ENCODE measurements at places on chromosomes 2 and 18.

DNA sequence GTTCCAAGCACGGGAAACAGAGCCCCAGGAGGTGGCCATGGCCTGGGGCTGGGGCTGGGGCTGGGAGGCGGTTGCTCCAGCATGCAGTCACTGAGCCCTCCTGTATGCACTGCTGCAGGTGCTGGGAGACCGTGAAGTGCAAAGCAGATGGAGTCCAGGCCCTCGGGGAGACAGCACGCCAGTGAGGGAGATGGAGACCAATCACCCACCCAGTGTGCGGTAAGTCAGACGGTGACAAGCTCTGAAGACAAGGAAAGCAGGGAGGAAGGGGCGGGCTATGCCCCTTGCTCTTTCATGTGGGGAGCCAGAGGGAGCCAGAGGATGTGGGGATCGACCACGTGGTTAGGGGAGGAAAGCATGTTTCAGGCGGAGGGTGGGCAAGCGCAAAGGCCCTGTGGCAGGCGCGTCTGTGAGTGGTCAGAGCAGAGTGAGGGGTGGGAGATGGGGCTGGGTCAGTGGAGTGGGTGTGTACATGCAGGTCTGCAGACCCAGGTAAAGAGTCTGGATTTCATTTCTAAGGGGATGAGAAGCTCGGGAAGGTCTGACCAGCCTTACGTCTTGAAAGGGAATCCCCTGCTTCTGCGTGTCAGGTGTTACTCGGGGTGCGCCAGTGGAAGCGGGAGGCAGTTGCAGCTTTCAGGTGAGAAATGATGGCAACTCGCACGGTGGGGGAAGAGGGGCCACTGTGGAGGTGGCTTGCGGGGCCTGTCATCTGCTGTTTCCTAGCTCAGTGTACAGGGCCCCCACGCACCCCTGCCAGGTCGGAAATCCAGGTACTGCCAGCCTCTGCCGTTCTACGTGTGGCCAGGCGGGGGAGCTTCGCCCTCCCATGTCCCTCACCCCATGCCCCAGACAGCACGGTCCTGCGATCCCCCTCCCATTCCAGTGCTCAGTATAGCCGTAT, 19.4 kb downstream of the RRM2 start:
- no peak for DNase-seq

DNA sequence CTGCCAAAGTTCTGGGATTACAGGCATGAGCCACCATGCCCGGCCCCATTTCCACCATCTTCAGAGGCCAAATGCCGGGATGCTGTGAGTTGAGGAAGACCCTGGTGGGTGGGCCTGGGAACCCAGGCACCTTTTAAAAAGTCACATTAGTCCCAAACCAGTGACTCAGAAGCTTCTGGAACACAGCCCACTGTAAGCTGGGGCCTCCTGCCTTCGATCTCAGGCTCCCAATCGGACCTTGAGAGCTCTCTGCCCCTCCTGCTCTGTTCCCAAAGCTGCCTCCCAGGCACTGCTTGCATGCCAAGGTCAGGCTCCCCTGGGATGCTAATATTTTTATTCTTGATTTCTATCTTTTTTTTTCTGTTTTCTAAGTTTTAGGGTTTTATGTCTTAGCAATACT, 4.2 kb downstream of the ADCY3 start:
- DNase-seq = no peak

DNA sequence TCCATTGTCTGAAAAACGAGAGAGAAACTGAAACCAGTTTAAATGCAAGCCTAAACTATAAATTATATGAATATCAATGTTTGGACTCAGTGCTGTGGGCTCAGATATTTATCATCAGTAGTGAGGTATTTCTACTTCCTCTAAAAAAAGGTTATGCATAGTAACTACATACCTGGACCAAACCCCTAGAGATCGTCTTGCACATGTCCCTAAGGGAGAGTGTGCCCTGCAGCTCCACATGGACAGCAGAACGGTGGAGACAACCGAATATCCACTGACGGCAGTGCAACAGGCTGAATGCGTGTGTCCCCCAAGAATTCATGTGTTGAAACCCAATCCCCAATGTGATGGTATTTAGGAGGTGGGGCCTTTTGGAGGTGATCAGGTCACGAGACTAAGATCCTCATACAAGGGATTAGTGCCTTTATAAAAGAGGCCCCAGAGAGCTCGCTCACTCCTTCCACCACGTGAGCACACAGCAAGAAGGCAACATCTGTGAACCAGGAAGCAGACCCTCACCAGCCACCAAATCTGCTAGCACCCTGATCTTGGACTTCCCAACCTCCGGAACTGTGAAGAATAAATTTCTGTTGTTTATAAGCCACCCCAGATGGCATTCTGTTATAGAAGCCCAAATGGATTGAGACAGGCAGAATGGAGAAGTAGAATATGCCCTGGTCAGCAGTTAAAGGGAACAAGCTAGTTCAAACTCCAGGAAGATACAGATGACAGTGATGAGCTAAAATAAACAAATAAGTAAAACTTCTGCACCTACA, 208.4 kb downstream of the ANAPC1 start:
- no peak for DNase-seq

GRCh38 chr2:70768590-70769085, 638 bp upstream of the ADD2 start:
- no peak for DNase-seq

- no peak for DNase-seq
Observed at GRCh38 chr2:9830685-9831410, 12.4 kb upstream of the TAF1B start.

GRCh38 chr2:109549016-109549590, 64.7 kb downstream of the SEPTIN10 start:
- no peak for DNase-seq

DNA sequence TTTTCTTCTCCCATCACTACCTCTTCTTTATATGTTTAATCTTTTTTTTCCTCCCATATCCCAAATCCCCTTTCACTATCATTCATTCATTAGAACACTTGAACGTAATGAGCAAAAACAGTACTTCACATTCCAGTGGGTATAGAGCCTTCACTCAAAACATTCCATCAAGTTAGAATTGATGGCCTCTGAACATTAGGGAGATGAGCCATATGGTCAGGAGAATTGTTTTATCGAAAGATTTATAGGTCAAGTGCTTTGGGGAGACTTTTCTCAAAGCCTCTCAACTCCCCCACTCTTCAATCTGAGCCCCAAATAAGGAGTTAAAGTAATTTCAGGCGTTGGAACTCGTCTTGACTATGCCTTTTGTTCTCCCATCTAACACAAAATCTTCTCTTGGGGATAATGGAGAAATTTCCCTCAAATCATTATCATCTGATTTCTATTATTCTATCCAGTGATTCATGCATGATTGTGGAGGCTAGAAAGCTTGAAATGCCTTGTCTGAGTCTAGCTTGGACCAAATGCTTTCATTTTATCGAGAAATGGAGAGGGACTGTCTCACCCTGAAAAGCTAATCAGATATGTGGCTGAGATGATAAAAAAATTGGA, 79.2 kb downstream of the KIAA2012 start:
- DNase-seq = no peak

DNA sequence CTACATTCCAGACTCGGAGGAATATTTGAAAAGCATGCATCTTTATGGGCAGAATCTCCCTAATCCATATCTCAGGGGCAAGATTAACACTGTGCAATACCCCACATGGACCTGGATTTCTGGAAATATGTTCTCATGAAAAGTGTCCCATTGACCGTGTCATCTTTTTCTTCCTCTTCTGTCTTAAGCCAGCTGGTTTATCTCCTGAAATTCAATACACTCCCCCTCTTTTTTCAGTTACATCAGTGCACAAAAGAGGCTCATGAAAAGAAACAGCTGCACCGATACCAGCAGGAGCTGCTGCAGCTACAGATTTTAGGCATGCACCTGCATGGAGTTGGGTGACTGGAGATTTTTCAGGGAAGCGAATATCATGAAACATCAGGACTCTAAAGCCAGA, 117.2 kb downstream of the SLC4A3 start:
- no peak for DNase-seq

- DNase-seq = no peak
Observed at GRCh38 chr2:127560931-127561280, 25.4 kb downstream of the MYO7B start.

DNA sequence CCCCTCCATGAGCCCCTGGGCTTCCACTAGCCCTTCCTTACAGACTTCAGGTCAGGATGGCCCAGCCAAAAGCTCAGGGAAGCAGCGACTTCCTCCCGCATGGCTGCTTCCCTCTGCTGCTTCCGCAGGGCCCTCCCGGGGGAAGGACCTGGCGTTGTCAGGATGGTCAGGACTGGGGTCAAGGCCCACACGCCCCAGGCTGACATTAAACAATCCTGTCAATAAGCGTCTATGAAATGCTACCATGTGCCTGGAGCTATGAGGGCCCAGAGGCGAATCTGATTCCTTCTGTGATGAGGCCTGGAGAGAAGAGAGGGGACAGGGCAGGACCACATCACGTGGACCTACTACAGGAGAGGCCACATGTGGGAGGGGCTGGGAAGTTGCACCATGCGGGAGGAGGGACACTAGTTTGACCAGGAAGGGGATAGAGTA, 17.3 kb downstream of the CYS1 start:
- no peak for DNase-seq

DNA sequence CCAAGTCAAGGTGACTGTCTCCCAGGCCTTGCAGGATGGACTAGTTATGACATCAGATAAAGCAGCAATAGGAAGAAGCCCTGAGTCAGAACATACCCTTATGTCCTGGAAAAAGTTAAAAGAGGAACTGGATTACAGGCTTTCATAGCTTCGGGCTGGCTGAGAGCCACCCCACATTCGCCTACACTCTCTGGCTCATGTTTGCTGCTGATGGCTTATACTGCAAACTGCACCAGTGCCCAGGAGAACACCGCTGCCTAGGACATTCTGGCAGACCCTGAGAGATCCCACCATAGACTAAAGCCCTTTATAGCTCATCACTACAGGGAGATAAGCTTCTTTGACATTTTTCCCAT, 20.3 kb downstream of the SLC8A1 start:
- no peak for DNase-seq

- no peak for DNase-seq
Observed at GRCh38 chr2:100297511-100297910, 24.8 kb downstream of the LONRF2 start.

- no peak for DNase-seq
Observed at GRCh38 chr2:16639431-16639830, 26.2 kb downstream of the CYRIA start.

- no peak for DNase-seq
Observed at GRCh38 chr2:172216477-172216876, 113.8 kb upstream of the DLX2 start.

DNA sequence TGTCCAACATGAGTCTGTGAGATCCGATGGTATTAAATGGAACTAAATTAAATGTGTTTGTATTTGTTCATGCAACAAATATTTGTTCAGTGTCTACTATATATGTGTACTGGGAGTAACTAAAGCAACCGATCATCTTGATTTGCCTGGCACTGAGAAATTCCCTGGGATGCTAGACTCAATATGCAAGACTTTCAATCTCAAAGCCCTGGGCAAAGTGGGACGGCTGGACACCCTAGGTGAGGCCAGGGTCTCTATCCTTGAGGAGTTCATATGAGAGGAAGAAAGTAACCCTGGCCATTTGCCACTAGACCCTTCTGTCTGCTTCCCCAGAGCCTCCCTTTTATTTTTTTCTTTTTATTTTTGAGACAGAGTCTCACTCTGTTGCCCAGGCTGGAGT, 44.0 kb upstream of the HPCAL1 start:
- no peak for DNase-seq

- no peak for DNase-seq
Observed at GRCh38 chr18:42861271-42861670, 254.2 kb downstream of the RIT2 start.

DNA sequence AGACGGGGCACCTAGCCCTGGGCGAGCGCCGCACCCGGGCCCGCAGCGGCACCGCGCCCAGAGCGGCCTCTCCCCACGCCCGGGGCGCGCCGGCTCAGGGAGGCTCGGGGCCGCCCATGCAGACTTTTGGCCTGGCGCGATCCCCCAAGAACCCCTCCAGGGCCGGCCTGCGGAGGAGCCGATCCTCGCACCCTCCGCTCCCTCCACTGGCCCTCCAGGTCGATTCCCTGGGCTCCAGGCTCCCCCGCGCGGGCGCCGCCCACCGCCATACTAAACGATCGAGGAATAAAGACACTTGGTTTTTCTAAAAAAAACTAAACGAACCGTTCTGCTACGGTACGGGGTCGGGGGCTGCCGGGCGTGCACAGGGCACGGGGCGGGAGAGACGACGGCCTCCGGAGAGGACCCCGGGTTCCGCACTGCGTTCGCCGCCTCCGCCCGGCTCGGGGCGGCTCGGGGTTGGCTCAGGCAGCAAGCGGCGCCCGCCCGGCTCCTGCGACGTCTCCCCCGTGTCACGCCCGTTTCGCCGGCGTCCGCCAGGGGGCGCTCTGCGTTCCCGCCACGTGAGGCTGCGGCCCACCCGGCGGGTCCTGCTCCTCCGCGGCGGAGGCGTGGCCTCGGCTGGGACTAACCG, 365 bp upstream of the KHK start:
- peak; percentile 58 for DNase-seq

- DNase-seq = no peak
Observed at GRCh38 chr2:237405006-237405559, 8.9 kb downstream of the COL6A3 start.

GRCh38 chr18:72674710-72675109, 130.6 kb upstream of the CBLN2 start:
- no peak for DNase-seq

DNA sequence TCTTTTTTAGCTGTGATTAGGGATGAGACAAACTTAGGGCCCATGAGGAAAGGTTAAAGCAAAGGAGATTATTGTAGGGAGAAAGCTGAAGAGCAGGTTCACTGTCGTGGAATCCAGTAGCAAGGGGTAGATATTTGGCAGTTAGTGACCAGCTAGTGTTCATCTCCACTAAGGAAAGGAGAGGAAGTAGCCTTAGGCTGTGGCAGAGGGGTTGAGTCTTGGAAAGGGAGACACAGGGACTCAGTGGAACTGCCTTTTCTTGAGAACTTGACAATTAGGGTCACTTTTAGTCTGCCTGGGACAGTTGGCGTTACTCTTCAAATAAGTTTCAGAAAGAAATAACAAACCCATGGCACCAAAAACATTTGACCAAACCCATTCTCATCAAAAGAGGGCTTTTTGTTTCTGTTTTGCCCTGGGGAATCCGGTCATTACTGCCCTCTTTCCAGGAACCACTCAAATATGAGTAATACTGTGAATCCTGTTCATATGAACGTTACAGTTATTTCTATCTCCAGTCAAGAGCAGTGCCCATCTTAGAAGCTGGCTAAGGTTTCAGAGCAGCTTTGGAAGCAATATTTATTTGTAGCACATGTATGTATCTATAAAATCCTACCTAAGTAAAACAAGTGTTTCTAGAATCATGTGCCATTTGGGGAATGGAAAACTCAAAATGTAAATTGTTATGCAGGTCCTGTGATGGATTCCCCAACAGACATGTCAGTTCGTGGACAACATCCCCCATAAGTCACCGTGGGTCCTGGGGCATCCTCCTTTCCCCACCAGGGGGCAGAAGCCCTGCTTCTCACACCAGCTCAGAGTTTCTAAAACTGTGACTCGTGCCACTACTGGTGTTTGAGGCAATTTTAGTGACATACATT, 77.3 kb upstream of the PHLPP1 start:
- DNase-seq = no peak

- DNase-seq = no peak
Observed at GRCh38 chr2:191901031-191901430, 54.1 kb upstream of the CAVIN2 start.

GRCh38 chr2:231318436-231318835, 77.1 kb upstream of the B3GNT7 start:
- DNase-seq = no peak

GRCh38 chr2:37561615-37562569, 109.5 kb downstream of the CDC42EP3 start:
- peak; percentile 90 for DNase-seq
